H9 (cell line): ENCODE measurements at places on chromosomes 6 and 20. TPM values are rescaled to one million over a fixed set of nuclear protein-coding genes. Genes with fewer than 3 reads are reported as not detected.

DNA sequence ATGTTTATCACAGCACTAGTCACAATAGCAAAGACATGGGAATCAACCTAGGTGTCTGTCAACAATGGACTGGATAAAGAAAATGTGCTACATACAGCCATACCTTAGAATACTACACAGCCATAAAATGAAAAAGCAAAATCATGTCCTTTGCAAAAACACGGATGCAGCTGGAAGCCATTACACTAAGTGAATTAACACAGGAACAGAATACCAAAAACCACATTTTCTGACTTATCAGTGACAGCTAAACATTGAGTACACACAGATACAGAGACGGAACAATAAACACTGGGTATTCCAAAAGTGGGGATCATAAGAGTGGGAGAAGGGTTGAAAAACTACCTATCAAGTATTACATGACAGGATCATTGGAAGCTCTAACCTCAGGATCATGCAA lies 43.3 kb upstream of the DST start:
- no peak for DNase-seq

GRCh38 chr6:79301290-79301689 lies 66.8 kb upstream of the HMGN3 start:
- DNase-seq, result no peak

DNA sequence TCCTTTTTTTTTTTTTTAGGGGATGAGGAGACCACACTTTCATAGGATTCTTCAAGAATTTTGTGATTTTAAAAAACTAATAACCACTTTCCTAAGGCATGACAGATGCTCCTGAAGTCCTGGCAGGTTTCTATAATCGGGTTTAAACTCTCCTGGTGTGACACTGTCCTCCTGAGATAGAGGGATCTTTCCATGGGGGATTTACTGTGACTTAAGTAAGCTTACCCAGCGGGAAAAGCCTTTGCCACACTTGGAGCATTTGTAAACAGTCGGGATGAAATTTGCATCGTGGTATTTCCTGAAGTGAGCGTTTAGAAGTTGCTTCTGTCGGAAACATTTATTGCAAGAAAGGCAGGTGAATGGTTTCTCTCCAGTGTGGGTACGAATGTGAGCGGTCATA lies 16.6 kb downstream of the CTCFL start:
- DNase-seq, result no peak

GRCh38 chr6:22643780-22644179 lies 74.4 kb downstream of the HDGFL1 start:
- DNase-seq, result no peak

- DNase-seq, result no peak
These were observed 468.3 kb downstream of the CDC5L start for GRCh38 chr6:44855562-44856411.

DNA sequence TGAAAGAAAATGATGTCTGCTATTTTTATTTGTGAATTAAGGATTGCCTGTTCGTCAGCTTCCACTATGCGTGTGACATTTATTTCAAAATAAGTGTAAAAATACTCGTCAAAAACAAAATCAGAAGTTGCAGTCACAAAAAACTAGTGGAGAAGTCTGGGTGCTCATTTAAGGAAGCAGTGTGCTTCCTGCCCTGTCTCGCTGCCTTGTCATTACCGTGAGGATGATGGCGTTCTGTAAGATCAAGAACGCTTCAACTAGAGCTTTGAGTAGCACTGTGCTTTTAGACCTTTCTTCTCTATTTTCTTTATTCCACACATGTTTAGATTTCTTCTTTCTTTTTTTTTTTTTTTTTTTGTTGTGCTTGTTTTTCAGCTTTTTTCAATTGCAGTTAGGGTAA lies 186.9 kb downstream of the TBC1D7 start:
- DNase-seq, result no peak

DNA sequence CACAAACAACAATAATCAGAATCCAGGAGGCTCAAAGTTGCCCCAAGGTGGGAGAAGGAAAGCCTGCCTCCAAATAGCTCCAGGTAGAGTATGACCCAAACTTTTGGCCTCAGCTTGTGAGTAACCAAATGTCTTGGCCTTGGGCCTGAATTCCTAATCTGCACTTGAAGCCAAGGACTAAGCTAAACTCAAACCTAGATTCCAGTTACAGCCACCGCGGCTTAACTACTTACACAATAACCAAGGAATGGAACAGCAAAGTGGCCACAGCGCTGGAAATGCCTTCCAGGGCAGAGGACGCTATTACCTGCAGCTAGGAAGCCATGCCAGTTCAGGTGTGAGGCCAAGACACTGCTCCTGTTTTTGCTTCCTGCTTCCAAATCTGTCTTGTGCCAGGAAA lies 4.6 kb downstream of the NINL start:
- DNase-seq, result no peak

DNA sequence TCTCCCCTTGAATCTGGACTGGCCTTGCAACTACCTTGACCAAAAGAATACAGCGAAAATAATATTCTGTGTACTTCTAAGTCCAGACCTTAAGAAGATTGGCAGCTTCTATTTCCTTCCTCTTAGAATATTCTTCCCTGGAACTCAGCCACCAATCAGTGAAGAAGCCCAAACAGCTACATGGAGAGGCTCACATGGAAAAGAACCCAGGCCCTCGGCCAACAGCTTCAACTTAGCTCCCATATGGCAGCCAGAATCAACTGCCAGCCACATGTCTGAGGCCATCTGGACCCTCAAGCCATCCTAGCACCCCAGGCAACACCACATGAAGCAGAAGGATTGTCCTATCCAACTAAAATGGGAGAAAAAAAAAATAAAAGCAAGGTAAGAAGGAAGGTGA lies 178.8 kb downstream of the IBTK start:
- DNase-seq, result no peak

- DNase-seq, result no peak
These were observed 113.5 kb downstream of the JARID2 start for GRCh38 chr6:15359335-15359862.

DNA sequence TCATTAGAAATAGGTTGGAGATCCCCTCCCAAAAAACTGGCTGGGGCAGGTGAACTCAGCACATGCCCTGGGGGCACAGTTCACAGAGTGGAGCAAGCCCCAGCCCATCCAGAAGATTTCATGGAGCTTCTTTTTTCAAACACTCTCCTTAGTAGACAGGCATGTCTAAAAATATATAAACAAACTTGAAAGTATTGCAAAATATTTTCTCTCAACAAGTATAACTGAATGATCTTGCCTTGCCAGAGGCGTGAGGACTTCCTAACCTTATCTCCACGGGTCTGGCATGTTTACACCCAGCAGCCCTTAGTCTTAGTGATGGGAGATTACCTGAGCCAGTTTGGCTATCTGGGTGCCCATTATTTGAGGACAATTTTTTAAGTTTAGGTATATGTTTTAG lies 107.1 kb downstream of the QRSL1 start:
- no peak for DNase-seq

DNA sequence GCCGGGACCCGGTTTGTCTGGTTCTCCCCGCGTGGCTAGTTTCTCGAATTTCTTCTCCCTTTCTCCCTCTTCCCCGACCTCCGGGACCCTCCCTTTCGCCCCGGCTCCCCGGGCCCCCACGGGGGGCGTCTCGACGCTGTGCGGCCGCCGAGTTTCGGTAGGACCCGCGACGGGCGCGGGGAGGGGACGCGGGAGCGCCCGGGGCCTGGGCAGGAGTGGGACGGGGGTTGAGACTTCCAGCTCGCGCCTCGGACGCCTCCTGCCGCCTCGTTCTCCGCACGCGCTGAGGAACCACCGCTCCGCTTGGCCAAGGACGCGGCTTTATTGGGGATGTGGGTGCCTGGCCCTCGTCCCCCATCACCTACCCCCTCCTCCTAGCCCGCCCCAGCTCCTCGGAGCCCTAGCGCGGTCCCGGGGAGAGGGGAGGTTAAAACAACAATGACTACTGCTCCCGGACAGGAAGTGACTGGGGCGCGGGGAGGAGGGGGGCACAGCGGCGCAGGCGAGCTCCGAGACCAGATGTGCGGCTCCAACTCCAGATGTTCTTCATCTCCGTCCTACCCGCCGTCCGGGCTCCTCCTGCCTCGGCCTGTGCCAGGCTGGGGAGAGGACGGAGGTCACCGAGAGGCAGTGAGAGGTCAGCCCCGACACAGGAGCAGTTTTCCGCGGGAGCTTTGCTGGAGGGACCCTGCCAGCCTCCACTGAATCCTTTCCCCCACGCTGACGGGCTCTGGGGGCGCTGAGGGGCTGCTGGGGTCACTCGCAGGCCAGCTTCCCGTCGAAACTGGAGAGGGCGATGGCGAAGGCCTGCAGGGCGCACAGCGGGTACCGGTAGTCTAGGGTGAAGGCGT lies 917 bp upstream of the TEAD3 start:
- peak; percentile 85 for DNase-seq

BACH2 gene
- total RNA-seq, result 2.0 and 2.6 TPM in 2 replicates

GRCh38 chr20:37276494-37277252 lies 12.8 kb upstream of the MANBAL start:
- no peak for DNase-seq

- DNase-seq, result no peak
These were observed 109.9 kb upstream of the TIAM2 start for GRCh38 chr6:154885214-154885613.

RSPO3 gene
- not detected in 2 replicates for total RNA-seq

DNA sequence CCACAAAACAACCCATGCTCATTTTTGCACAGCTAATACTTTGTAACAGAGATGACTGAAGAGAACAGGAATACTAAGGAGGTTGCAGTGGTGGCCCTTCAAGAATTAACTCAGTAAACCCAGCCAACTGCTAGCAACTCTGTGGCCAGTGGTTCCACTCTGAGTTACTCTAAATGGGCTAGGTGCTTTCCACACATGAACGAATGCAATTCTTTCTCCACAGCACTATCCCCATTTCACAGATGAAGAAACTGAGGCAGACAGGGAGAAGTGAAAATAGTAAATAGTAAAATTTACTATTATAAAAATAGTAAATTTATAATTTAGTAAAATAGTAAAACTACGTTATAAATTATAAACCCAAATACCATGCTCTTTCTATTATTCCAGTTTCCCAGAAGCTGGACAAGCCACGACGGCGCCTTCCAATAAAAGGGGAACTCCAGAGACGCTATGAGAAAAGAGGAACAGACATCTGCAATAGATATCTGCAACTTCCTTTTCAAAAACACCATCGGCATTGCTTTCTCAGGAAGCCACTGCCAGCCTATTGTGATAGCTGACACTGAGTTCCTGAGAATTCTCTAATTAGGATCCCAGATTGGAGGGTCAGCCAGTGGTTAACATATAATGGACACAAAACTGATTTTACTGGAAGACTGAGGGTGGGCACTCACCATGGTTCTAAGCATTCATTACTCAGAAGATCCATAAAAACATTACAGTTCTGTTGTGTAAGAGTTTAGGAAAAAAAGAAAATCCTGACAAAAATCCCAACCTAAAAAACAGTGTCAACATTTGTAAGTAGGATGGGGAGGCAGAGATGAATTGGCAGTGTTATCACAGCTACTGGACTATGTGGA lies 16.2 kb downstream of the FKBP1A start:
- DNase-seq, result no peak

COL19A1 gene
- not detected in 2 replicates for total RNA-seq

SNAI1 gene
- 6.4 and 7.0 TPM in 2 replicates for total RNA-seq

DNA sequence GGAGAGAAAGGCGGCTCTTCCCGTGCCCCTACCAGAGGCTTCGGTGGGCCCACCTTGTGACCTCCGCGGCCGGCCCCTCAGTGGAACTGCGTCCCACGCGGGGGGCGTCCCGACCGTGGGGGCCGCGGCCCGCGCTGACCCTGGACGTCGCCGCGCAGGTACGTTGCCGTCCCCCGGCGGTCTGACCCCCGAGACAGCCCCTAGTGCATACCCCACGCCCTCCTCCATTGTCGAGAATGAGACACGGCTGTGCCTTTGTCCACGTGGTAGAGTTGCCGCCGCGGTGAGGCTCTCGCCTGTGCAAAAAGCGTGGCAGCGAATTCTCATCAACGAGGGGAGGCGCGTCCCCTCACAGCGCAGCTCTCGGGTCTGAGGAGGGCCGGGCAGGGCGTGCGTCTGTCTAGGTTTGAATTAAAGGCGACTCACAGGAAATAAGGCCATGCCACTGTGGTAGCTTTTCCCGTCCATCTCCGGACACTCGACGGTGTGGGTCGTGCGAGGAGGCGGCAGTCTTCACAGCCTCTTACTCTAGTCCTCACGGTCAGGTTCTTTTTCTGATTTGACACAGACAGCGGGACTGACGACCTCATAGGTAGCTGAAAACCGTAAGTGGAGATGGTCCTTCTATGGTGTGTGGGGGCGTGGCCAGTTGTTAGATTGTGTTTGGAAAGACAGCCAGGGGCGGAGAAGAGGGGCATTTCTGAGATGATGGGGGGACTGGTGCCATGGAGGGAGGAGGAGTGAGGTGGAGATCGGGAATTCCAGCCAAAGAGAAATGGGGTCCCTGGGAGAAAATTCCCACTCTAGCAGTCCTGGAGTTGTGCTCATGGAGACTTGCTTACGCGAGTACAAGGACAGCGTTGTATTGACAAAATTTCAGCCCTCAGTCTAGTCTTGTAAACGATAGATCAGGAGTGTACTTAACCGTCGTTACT lies 580 bp downstream of the NXT1 start:
- DNase-seq, result peak; percentile 65

TGM3 gene
- total RNA-seq, result not detected in 2 replicates

- DNase-seq, result no peak
These were observed 35.1 kb upstream of the FAM83C start for GRCh38 chr20:35327074-35327976.

PRND gene
- 0.04 TPM in 1 of 2 replicates, not detected in the other for total RNA-seq

ZFP64 gene
- 29.0 and 29.2 TPM in 2 replicates for total RNA-seq

APMAP gene
- total RNA-seq, result 67.8 and 69.1 TPM in 2 replicates

- DNase-seq, result no peak
These were observed 238.7 kb upstream of the RREB1 start for GRCh38 chr6:6869094-6869493.

ABHD16B gene
- not detected in 2 replicates for total RNA-seq

- no peak for DNase-seq
These were observed 62.0 kb downstream of the CRYBG1 start for GRCh38 chr6:106422534-106422933.

GRCh38 chr6:7053125-7053774 lies 54.5 kb upstream of the RREB1 start:
- DNase-seq, result no peak

MLIP gene
- not detected in 2 replicates for total RNA-seq

- no peak for DNase-seq
These were observed 1.0 kb upstream of the HELZ2 start for GRCh38 chr20:63574829-63575743.

GRCh38 chr6:42525206-42525605 lies 38.6 kb upstream of the UBR2 start:
- DNase-seq, result no peak

CLPSL2 gene
- 4.4 and 6.0 TPM in 2 replicates for total RNA-seq

DNA sequence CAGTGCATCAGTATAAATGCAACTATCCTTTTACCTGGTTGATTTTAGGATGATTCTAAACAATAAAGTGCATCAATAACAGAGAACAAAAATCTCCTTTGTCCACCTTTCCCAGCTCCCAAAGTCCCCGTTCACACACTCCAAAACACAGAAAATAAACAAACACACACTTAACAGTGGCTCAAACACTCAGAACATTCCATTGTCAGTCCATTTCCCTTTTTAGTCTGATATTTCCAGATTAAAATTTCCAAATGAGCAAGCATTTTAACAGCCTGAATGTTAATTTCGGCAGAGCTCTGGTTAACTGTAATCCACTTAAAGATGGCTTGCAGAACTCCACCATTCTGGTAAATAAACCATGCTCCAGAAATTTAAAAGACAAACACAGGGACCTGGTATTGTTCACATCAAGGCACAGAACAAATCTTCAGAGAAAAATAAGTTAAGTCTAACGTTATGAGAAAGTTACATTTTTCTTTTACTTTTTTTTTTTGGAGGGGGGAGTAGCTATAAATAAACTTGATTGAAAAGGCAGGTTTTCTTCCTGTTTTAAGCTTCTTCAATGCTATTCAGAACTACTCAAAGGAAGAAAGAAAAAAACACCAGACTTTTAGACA lies 100.8 kb downstream of the DST start:
- DNase-seq, result no peak
